Renal cortex interstitium (tissue), 15 donors: ENCODE measurements at places on chromosomes 1 and 21. TPM values are rescaled to one million over a fixed set of nuclear protein-coding genes. Genes with fewer than 3 reads are reported as not detected.

Gene MYOG
- 0.20 TPM for polyA plus RNA-seq

Gene A3GALT2
- polyA plus RNA-seq: 0.48 TPM

Gene CDC42SE1
- polyA plus RNA-seq: 82.3 TPM

DNA sequence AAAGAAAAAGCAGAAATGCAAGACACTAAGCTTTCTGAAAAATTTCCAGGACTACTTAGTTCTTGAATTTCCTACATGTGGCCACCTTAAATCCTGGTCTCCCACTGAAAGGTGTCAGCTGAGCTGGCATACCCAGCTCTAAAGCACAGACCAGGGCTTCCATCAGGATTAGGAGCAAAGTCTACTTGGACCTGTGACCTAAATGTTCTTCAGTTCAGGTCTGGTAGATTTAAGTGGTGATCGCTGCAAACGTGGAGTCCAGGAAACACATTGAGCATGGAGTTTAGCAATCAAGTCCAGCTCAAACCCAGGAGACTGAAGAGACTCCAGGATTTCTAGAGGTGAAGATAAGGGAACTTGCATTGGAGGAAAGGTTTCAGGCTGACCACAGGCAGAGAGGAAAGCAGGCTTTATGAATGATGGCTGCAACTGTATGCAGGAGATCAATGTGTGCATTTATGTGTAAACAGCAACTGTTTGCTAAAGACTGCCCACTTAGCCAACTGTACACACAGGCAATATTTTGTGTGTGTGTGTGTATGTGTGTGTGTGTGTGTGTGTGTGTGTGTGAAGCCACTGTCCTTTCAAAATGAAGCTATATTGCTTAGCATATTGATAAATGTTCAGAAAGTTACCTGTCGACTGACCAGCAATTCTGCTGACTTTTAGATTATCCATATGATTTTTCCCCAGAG lies 75.2 kb downstream of the LMX1A start:
- no peak for DNase-seq

DNA sequence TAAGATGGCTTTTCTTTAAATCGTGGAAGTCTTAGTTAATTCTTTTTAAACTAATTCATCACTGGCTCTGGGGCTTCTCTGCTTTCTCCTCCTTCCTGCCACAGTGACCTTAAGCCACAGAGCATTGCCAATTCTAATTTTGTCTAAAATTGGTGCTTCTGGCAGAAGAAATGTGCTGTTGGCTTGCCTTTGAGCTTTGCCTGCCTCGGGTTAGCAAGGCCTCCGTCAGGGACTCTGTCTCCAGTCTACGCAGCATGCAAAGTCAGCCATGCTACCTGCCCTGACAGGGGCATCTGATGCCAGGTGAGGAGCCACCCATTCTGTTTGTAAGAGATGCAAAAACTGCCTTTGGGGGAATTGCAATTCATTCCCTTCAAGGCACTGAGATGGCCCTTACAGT lies 25.2 kb downstream of the CLDN14 start:
- no peak for DNase-seq

GRCh38 chr1:16118706-16119105 lies 37.2 kb downstream of the EPHA2 start:
- no peak for DNase-seq

DNA sequence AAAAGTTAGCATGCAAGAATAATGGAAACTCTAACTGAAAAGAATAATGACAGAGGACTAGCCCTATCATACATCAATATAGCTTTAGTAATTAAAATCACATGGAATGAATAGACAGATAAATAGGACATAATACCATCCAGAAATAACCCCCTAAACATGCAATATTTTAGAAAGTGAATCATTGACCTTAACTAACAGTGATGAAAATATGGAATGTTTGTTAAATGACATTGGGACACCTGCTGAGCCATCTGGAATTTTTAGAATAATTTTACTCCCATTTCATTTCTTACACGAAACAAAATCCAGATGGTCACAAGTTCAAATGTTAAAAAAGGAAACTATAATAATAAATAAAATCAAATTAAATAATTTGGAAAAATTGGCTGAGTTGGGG lies 53.1 kb upstream of the FMO3 start:
- no peak for DNase-seq

DNA sequence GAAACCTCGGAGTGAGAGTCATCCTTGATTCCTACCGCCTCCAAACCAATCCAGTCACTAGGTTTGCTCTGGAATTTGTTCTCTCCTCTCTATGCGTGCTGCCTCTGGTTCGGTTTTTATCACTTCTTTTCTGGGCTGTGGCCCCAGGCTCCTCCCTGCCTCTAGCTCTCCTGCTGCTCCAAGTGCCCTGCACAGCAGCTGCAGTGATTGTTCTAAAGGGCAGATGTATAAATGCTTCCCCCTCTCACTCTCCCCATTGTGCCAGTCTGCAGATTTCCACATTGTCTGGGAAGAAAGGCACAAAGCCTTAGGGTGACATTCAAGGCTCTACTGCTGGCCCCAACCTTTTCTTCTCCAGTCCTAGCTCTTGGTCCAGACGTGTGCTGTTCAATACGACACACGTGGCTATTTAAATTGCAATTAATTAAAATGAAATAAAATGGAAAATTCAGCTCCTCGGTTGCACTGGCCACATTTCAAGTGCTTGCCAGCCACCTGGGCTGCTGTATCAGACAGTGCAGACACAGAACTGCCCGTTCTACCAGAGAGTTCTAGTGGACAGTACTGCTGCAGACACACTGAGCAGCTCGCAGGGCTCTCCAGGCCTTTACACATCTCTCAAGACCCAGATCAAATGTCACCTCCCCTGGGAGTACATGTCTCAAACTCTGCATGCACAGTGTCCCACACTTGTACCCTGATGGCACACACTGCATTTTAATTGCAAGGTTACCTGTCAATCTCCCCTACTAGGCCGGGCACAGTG lies 12.4 kb downstream of the TRIM62 start:
- no peak for DNase-seq

DNA sequence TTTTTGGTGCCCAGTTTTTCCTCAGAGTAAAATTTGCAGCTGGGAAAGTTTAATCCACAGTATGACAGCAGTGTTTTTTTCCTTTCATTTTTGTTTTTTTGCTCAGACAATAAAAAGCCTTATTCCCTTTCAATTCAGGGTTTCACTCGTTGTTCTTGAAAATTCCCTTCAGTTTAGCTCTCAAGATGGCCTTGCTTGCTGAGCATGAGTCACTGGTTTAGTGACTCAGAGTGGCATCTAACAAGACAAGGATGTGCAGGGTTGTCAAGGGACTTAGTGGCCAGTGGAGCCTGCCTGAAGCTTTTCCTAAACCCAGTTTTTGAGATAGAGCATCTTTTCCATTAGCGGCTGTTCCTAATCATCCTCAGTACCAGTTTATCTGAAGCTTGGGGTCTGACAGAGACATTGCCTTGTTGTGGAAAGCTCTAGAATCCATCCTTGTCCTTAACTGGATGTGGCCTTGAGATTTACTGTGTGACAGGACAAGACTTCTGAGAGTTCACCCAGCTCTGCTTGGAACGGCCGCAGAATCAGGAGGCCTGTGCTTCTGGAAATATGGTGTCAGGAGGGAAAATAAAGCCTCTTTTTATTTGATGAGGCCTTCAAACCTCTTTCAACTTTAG lies 48.4 kb upstream of the DNAJC6 start:
- DNase-seq: no peak

DNA sequence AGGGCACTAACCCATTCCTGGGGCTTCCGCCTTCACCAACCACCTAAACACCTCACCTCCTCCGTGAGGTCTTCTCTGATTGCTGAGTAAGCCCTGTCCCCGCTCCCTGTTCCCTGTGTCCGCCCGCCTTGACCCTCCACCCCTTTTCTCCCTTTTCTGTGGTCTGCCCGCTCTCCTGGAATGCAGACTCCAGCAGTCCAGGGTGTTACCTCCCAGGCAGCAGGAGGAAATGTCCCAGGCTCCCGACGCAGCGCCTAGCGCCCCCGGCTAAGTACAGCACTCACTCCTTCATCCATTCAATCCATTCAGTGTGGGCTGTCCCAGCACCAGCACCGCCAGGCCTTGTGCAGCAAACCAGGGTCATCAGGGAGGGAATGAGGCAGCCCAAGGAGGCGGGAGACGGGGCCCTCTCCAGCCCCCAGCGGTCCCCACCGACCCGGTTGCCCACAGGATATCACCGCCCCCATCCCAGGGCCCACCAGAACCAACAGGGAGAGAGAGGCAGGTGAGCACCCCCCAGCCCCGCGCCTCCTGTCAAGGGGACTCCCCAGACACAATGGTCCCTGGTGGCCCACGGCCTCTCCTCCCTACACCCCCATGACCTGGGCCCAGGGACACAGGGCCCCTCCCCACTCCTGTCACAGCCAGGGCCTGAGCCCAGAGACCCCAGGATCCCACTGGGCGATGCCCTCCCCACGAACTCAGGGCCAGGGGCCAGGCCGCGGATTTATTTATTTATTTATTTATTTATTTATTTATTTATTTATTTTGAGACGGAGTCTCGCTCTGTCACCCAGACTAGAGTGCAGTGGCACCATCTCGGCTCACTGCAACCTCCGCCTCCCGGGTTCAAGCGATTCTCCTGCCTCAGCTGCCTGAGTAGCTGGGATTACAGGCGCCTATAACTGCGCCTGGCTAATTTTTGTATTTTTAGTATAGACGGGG lies 10.2 kb downstream of the TNFRSF14 start:
- no peak for DNase-seq
